ENCODE measurements at places on chromosomes 3 and 15.

DNA sequence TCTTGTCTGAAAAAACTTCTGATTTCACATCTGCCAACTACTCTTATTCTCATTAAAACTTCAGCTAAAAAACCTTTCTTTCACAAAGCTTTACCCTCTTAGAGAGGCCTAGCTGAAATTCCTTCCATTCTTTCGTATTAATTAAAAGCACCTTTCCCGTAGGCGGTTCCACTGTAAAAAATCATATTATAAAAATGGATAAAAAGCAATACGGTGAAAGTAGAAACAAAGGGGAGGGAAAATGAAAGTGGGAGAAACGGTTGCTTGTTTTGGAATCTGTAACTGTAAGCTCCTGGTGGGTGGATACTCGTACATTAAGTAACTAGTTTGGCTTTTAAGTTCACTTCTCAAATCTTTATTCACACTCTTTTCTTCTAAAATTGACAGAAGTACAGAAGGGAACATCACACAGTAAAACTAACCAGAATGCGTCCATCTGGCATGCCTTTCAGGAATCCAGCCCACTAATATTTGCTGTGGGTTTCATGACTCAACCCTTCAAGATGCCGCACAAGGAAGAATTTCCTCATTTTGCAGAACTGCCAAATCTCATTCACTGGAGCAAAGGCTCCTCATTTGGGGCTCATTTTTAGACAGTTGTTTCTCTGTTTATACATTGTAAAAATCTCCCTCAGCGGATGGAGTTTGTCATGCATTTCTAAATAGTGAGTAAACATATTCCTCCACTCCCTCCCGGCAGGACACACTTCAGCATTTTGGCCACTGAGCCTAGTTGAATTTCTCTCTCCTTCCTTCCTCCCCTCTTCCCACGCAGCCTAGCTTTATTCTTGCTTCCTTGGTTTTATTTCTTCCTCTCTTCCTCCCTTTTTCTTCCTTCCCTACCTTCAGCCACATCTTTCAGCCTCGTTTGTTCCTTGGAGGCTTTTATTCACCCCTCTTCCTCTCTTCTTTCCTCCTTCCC is 419.5 kb upstream of the NAALADL2 start:
- no peak for DNase-seq

- no peak for DNase-seq
These were observed 333.1 kb upstream of the NECTIN3 start for GRCh38 chr3:110738531-110738930.

- no peak for DNase-seq
These were observed 15.7 kb downstream of the CIDEC start for GRCh38 chr3:9864200-9864927.

GRCh38 chr15:55827204-55827603 is 84.3 kb upstream of the PRTG start:
- DNase-seq: no peak

DNA sequence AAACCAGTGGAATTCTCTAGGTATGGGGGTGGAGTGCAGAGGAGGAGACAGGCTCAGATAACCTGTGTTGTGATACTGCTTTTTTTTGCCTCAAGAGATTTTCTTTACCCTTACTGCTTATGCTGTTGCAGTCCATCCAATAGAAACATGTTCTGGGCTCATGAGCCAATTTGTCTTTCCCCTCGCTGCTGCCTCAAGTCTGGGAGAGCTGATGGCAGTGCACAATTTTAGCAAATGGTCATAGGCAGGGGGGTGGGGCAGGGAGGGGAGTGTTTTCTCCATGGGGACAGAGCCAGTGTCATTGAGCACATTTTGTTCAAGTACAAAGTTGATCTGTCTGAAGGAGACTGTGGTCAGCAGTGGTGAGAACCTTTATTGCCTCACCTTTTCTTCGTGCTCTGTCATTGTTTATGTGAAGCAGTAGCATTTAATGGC is 134.9 kb downstream of the MBNL1 start:
- no peak for DNase-seq

GRCh38 chr3:121677141-121677540 is 16.4 kb upstream of the HCLS1 start:
- DNase-seq: no peak

DNA sequence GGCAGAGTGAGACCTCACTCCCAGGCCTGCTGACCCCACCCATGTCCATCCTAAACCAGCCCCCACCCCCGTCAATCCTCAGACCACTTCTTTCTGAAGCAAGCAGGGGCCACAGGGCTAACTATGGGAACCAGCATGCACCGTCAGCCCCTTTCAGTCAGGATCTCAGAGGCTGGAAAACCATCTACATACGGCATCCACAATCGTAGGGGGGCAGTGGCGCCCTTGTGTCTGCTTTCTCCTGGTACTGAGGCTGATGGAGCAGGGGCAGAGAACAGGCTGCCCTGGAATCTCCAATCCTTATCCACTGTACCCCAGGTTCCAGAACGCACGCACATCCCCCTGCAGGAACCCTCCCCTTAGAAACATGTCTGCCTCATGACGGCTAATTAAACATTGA is 56.6 kb downstream of the XXYLT1 start:
- DNase-seq: no peak

DNA sequence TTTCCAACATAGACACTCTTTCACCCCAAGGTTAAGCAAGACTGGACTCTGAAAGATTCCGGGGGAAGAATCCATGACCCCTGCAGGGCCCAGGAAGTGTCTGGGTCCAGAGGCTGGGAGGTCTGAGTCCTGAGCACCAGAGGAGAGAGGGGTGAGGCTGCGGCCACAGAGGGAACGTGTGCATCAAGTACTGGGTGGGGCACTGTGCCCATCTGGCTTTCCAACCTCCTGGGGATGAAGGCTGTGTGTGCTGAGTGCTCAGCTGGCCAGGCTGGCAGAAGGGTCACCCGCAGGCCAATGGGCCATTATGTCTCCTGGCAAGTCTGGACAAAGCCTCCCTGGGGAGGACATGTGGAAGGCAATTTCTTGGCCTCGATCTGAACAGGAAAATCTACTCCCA is 3.3 kb downstream of the CHRNA3 start:
- no peak for DNase-seq

DNA sequence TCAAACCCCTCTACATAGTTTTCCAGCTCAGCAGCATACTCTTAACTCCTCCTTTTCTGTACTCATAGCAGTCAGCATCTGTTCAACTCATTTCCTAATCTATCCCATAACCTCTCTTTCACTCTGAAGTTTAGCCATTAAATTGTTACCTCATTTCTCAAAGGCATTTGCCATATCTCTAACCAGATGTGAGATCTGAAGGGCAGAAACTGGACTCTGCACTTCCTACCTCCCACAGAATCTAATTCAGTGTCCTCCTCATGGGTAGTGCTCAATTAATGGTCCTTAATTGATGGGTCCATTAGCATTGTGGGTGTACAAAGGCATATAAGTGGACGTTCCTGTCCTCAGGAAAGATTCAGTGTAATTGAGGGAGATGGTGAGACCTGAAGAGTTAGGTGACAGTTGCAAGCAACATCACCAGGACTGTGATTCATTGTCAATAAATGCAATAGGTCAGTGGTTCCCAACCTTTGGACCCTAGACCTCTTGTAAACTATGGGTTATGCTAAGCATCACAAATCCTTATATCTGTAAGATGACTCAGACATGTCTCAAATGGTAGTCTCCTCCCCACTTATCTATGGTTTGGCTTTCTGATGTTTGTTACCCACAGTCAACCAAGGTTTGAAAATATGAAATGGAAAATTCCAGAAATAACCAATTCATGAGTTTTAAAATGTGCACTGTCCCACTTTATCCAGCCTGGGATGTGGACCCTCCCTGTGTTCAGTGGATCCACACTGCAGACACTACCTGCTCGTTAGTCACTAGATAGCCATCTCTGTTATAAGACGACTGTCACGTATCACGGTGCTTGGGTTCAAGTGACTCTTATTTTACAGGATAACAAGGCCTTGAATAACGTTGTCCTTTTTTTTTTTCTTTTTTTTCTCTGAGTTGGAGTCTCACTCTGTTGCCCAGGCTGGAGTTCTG is 25.0 kb upstream of the UACA start:
- no peak for DNase-seq

- no peak for DNase-seq
These were observed 39.3 kb downstream of the OXNAD1 start for GRCh38 chr3:16304061-16305010.

- no peak for DNase-seq
These were observed 207.7 kb downstream of the ATP10A start for GRCh38 chr15:25655207-25655948.

- no peak for DNase-seq
These were observed 56.8 kb upstream of the ICE2 start for GRCh38 chr15:60535743-60536142.

- no peak for DNase-seq
These were observed 18.3 kb downstream of the ABHD5 start for GRCh38 chr3:43709022-43709421.

GRCh38 chr15:36814708-36815107 is 235.3 kb downstream of the CDIN1 start:
- no peak for DNase-seq

- no peak for DNase-seq
These were observed 62.8 kb downstream of the SCN11A start for GRCh38 chr3:38988955-38989354.

GRCh38 chr3:172302203-172302602 is 146.1 kb downstream of the GHSR start:
- no peak for DNase-seq

DNA sequence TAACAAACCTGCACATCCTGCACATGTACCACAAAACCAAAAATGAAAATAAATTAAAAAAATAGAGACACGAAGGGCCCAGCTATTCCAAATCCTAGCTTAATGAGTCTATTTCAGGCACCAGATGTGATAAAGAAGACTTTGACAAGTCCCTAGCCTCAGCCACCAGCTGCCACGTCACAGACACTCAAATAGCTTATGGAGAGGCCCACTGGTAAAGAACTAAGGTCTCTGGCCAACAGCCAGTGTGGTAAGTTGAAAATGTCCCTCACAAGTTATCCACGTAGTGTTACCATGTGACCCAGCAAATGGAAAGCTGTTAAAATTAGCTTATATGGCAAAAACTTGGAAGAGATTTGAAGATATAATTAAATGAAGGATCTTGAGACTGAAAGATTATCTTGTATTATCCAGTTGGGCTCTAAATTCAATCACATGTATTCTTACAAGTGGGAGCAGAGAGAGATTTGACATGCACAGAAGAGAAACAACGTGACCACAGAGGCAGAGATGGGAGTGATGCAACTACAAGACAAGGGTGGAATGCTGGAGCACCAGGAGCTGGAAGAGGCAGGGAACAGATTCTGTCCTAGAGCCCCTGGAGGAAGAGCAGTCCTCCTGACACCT is 10.9 kb downstream of the ACSBG1 start:
- DNase-seq: no peak

DNA sequence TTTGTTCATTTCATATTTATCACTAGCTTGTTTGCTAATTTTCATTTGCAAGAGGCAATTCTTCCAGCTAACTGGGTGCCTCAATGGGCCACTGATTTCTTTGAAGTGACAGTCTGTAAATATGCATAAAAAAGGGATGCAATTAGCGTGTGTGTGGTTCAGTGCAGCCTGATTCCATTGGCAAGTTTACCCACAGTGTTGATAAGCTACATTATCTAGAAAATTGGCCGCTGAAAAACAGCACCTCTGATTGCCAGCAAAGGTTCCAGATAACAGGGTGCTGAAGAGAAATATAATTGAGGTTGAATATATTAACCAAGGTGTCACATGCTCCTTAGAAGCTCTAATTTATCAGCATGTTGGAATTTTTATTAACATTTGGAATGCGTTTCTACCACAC is 76.9 kb downstream of the SAMMSON start:
- no peak for DNase-seq

- no peak for DNase-seq
These were observed 22.6 kb downstream of the GUCA1C start for GRCh38 chr3:108931035-108931434.

DNA sequence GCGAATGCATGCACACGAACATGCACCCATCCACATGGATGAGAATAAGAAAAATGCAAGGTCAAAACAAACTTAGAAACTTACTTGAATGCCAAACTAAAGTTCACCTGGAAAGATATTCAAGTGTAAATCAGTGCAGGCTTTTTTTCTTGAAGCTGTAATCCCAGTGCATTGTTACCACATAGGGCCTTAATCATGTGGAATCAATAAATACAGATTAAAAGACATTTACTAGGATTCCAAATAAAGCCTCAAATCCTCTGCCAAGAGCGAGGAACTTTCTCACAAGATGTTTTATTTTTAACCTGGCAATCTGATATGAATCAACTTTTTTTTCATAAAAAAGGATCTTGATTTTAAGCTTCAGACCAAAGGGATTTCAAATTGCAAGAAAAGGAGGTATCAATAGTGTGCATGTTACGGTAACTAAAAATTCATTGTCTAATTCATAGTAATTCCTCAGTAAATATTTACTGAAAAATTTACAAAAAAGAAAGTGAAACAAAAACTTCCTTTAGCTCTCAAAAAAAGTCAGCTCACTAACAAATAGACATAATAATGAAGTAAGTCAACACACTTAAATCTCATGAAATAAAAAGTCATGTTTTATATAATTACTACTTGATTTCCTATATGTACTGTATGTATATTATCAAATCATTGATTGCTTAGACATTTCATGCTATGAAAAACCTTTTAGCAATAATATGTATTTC is 978.6 kb downstream of the PLOD2 start:
- no peak for DNase-seq

DNA sequence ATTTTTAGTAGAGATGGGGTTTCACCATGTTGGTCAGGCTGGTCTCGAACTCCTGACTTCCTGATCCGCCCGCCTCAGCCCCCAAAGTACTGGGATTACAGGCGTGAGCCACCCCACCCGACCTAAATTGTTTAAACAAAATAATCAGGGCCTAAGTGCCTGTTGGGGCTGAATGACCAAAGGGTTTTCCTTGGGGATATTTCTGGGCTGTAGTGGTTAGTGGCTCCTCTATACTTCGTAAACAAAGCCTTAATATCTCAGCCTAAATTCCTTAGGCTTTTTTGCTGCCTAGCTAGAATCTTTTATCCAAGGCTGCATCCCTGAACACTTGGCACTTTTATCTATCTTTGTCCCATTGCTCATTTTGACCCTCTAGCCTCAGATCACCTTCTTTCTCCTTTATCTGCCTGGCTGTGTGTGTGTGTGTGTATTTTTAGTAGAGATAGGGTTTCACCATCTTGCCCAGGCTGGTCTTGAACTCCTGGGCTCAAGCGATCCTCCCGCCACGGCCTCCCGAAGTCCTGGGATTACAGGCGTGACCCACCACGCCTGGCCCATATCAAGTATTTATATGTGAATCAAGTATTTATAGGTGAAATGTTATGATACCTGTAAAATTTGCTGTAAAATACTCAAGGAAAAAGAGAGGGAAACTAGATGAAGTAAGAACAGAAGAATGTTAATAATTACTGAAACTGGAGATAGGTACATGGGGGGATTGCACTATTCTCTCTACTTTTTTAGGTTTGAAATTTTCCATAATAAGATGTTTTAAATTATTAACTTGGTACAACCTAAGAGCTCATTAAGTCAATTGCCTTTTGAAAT is 1.8 kb downstream of the NUSAP1 start:
- no peak for DNase-seq

- DNase-seq: no peak
These were observed 254.2 kb downstream of the NSUN3 start for GRCh38 chr3:94317017-94317416.

- no peak for DNase-seq
These were observed 13.8 kb downstream of the RAB43 start for GRCh38 chr3:129107793-129108192.

All from CD4-positive, alpha-beta T cell treated with Interleukin-17A for 1 hour (primary cell).